Small intestine (tissue), 16 donors: ENCODE measurements at places on chromosomes 1 and 21.

DNA sequence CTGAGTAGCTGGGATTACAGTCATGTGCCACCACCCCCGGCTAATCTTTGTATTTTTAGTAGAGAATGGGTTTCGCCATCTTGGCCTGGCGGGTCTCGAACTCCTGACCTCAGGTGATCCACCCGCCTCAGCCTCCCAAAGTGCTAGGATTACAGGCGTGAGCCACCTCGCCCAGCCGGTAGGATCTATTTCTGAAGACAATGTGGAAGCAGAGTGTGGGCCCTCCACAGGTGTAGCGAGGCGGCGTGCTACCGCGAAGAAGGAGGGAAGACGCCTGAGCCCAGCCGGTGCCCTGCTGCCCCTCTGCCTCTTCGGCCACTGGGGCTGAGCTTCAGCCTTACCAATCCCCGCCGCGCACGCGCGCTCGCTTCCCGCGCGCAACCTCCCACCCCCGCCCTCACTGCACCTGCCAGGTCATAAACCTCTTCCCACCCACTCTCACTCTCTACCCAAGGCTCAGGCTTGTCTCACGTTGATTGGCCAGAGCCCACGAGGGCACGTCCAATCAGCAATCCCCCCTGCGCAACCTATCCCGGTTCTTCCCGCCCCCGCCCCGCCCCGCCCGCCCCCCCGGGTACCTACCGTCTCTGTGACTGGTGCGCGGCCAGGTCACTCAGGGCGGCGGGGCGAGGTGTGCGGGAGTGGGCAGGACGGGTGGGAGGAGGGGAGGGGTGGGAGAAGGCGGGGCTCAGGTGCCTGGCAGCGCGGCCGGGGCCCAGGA lies 409 bp upstream of the HOOK1 start:
- DNase-seq: peak; percentile 97

- no peak for DNase-seq
These were observed 10.9 kb downstream of the TIMM17A start for GRCh38 chr1:201966171-201966570.

GRCh38 chr1:174556392-174556791 lies 108.6 kb downstream of the GPR52 start:
- DNase-seq: no peak

DNA sequence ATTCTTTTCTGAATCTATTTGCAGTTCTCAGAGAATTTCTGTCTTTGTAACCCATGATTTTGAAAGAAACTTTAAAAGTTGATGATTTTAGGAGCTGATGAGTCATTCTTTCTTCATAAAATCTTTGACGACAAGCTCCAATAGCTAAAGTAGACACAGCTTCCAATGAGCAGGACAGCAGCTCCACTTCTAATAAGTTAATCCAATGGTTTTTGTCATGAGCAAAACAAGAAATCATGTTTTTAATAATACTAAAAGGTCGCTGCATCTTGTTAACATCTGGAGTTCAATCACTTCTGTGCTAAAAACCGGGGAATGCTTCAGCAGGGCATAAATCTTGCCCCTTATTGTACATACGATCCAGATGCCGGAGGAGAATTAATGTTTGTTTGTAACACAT lies 48.9 kb upstream of the GORAB start:
- DNase-seq: no peak

- DNase-seq: peak; percentile 22
These were observed 1.1 kb upstream of the CDC73 start for GRCh38 chr1:193120604-193121166.

DNA sequence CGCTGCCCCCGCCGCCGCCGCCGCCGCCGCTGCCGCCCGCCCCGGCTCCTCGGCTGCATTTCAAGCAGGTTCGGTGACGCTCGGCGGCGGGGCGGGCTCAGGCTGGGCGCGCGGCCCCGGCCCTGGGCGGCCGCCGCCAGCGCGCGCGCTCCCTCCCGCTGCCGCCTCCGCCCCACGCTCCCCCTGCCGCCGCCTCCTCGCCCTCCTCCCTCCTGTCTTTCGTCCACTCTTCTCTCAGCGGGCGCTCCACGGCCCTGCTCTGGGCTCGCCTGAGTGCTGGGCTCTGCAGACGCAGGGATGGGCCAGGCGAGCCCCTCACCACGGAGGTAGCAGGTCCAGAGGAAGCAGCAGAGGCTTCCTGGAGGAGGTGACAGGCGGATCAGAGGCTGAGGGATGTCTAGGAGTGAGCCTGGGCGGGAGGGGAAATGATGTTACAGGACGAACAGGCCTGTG lies at the start of gene LRP8:
Gene LRP8 (minus strand): TSS at position 62 of the 453 bp plus-strand sequence. CDS start 158 bp downstream, outside the sequence.
- DNase-seq: peak; percentile 54

GRCh38 chr1:76290271-76290670 lies 215.7 kb downstream of the ST6GALNAC3 start:
- no peak for DNase-seq

- DNase-seq: peak; percentile 1
These were observed 163.9 kb downstream of the ST6GALNAC5 start for GRCh38 chr1:77031106-77031662.

GRCh38 chr21:38878379-38879179 lies 72.8 kb downstream of the ETS2 start:
- no peak for DNase-seq

DNA sequence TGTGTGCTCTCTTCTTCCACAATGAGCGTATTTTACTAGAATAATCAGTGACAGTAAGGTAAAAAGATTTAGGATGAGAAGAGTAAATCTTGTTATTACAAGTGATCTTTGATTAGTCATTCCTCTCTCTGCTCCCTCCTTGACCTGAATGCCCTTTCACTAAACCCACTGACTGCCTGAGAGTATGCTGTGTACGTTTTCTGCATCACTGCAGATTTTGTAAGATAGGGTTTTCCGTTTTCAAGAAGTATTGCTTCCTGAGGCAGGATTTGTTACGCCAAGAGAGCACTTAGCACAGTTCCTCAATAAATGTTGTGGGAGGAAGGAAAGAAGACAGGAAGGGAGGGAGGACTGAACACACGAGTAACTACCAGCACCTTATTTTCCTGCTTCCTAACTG lies 7.7 kb upstream of the LAMB3 start:
- no peak for DNase-seq

- no peak for DNase-seq
These were observed 3.9 kb upstream of the MMP23B start for GRCh38 chr1:1627829-1628753.

DNA sequence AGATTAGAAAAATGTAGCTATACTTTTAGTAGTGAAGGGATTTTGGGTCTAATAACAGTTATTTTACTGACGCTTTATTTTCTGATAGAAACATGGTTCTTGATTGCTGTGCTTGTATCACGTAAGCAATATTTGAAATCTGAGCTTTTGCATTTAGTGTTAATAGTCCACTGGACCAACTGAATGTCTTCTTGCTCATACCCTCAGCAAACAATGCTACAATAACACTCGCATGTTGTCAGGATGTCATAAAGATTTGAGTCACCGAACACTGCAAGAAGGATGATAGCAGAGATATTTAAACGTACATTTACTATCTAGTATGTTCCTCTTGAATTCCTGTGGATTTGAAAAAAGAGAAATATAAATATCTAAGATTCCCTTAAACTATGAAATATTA lies 7.5 kb downstream of the DYRK1A start:
- no peak for DNase-seq

DNA sequence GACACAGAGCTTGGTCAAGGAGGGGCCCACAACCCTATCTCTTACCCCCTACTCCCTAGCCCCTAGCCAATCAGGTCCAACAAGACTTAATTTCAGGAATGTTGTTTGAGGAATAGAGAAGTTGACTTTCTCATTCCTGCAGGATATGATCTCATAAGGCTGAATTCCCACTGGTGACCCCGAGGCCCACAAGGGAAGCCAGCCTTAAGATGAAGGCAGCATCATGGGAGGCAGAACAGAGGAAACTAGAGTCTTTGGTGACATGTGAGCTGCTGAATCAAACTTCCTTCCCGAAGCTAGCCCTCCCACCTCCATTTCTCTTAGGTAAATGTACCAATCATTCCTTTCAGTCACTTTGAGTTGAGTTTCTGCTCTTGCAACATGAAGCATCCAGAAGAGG lies 9.1 kb upstream of the PDIK1L start:
- no peak for DNase-seq

DNA sequence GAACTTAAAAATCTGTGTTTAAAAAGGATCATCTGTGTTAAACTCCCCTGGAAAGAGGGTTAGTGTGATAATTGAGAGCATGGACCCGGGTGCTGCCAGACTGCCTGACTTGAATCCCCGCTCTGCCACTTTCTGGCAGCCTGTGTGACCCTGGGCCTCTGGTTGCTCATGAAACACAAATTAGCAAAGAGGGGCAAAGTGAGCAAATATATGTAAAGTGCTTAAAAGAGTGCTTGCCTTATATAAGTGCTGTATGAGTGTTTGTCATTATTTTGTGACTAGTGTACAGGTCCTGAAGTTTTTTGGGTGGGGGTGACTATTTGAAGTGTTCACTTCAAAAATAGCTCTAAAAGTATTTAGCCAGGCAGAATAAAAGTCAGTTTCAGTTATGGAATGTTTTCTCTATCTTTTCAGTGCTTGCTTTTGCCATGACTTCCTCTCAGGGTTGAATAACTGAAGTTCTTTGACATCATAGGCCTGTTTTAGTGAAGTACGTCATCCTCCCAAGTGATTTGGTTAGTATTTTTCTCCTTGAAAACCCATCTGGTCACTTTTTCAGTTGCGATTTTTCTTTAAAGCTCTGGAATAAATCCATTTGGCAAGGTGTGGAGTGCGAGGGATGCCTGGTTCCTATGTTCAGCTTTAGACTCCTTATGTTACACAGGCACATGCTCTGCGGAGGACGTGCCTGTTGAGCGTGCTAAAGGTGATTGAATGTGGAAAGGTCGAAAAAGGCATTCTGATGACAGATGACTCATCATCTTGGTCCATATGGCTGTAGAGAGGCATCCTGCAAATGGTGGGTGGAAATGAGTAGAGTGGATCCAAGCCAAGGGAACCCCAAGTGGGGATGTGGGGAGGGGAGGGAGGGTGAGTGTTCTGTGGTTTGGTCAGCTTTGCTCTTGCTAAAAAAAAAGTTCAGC lies 47.8 kb downstream of the AK4 start:
- no peak for DNase-seq

- no peak for DNase-seq
These were observed 15.2 kb downstream of the LRRC38 start for GRCh38 chr1:13498553-13498952.

GRCh38 chr1:27912429-27912828 lies 22.4 kb upstream of the SMPDL3B start:
- no peak for DNase-seq

DNA sequence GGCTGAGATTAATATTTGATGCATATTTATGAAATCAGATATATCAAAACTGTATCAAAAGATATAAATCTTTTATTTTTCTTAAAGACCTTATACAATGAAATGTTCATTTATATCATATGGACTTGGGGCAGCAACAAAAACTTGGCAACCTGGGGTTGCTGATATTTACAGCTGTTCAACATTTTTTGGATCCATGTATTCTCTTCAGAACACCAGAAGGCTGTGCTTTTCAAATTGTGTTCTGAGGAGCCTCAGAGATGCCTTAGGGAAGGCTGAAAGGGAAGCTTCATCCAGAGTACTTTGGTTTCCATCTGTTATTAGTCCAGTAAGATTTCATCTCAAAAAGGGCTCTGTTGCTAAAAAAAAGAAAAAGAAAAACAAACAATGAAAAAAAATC lies 94.8 kb downstream of the DISC1 start:
- no peak for DNase-seq

GRCh38 chr1:31780632-31781031 lies 16.5 kb upstream of the ADGRB2 start:
- DNase-seq: no peak

DNA sequence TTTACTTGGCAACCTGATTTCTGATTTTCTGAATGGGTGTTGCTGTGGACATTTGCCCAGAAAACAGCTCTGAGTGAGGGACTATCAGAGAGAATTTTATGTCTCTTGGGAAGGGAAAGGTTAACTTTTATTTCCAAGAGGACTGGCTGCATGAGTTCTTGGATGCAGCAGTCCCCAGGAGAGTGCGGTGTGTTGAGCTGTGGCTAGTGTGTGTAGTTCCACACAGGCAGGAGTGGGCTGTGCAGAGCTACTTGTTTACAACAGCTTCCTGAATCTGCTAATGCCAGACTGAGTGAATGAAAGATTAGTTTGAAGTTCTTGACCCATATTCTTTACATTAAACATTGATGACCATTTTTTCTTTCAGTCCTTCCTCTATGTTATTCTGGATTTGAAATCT lies 41.0 kb upstream of the APOBEC4 start:
- no peak for DNase-seq

DNA sequence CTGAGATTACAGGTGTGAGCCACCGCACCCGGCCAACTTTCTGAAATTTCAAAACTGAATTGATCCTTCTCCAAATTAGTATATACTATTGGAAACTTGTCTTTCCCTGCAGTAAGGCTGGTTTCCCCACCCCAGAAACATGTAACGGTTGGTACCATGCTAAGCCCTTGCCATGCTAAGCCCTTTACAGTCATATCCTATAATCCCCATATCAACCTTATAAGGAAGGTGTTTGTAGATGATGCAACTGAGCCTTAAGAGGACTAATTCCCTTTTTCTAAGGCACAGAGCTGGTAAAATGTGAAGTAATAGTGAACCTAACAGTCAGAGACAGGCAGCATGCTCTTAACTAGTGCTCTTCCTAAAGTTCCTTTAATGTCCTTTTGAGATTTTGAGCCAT lies 413.7 kb downstream of the DISC1 start:
- no peak for DNase-seq

GRCh38 chr1:29122682-29123052 lies 1.0 kb downstream of the TMEM200B start:
- DNase-seq: no peak

GRCh38 chr1:243375596-243375995 lies 119.8 kb downstream of the SDCCAG8 start:
- DNase-seq: no peak

- DNase-seq: no peak
These were observed 194.6 kb downstream of the SLC45A1 start for GRCh38 chr1:8512504-8512903.

DNA sequence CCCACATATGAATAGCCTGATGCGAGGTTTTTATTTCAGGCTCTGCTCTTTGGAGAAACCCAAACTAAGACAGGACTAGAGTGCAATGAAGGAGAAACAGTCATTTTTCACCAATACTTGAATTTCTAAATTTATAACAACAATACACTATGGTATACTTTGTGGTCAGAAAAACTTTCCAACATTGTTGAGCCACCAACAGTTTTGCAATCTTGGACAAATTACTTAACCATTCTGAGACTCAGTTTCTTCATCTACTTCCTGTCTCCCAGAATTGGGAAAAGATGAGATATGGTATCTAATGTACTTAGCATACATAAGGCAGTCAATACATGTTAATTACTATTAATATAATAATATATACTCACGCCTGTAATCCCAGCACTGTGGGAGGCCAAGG lies 519.8 kb upstream of the PLXNA2 start:
- no peak for DNase-seq

- no peak for DNase-seq
These were observed 36.3 kb downstream of the CLCA1 start for GRCh38 chr1:86504895-86505563.

DNA sequence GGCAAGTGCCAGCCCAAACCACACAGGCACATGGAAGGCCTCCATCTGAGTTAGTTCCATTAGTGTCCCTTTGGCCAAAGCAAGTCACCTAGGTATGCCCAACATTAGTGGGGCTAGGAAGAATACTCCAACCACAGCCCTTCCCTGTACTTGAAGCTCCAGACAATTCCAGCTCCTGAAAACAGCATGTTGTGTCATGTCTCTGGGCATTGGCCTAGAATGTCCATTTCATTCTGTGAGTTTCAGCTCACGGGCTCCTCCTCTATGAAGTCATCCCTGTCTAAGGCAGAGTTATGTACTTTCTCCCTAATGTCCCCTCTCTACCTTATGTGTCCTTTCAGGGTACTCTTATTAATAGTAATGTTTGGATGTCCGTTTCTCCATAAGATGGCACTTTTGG lies 96.5 kb upstream of the SPATA6 start:
- no peak for DNase-seq
